ENCODE measurements at places on chromosomes 5 and 9. TPM values are rescaled to one million over a fixed set of nuclear protein-coding genes. Genes with fewer than 3 reads are reported as not detected.

The AFAP1L1 gene
- 48.6 TPM for total RNA-seq

The EDIL3 gene
- 70.2 TPM for total RNA-seq

The IRX1 gene
- total RNA-seq = 11.9 TPM

The LMX1B gene
- total RNA-seq = 7.9 TPM

The AQP7 gene
- total RNA-seq = 0.33 TPM

The CNOT6 gene
- 19.4 TPM for total RNA-seq

The HRCT1 gene
- not detected for total RNA-seq
